Activated naive CD8-positive, alpha-beta T cell treated with anti-CD3 and anti-CD28 coated beads, Interleukin-2, amount 50 U/mL, for 24 hours (primary cell): ENCODE measurements at places on chromosomes 2 and 18.

DNA sequence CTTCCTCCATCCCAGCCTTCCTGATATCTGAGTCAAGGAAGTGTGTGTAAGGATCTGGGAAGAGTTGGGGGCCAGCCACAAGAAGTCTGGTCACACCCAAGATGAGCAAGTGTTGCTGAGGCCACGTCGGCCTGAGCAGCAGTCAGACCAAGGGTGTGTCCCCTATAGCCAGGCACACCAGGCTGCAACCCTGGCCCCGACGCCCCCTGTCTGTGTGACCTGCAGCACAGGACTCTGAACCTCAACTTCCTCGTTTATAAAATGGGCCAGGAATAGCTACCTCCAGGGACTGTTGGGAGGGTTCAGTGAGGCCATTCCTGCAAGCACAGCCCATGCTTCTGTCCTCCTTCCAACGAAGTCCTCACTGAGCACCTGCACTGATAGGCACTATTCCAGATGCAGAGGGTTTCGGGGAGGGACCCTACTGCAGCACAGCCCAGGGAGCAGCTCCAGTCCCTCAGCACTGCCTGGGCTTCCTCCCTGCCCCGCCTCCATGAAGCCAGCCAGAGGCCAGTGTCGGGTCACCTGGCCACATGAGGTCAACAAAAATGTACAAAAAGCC lies 13.3 kb downstream of the LIMS2 start:
- DNase-seq: no peak

DNA sequence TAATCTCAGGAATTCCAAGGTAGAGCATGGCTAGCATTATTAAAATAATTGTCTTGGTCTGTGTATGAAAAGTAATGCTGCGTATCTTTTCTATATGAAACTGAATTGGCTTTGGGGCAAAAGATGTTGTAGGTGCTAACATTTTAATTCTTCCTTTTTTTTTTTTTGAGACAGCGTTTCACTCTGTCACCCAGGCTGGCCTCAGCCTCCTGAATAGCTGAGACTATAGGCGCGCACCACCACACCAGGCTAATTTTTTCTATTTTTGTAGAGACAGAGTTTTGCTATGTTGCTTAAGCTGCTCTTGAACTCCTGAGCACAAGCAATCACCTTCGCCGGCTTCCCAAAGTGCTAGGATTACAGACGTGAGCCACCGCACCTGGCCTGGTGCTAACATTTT lies 172.6 kb upstream of the STON1 start:
- DNase-seq: no peak

- DNase-seq: no peak
These were observed 274.1 kb downstream of the AFF3 start for GRCh38 chr2:99868260-99868659.

DNA sequence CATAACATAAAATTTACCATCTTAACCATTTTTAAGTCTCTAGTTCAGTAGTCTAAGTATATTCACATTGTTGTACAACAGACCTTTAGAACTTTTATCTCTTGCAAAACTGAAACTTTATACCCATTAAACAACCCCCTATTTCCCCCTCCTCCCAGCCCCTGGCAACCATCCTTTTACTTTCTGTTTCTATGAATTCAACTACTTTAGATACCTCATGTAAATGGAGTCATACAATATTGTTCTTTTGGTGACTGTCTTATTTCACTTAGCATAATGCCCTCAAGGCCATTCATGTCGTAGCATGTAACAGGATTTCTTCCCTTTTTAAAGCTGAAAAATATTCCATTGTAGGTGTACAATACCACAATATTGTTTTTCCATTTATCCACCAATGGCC lies 129.8 kb downstream of the PDE11A start:
- no peak for DNase-seq

DNA sequence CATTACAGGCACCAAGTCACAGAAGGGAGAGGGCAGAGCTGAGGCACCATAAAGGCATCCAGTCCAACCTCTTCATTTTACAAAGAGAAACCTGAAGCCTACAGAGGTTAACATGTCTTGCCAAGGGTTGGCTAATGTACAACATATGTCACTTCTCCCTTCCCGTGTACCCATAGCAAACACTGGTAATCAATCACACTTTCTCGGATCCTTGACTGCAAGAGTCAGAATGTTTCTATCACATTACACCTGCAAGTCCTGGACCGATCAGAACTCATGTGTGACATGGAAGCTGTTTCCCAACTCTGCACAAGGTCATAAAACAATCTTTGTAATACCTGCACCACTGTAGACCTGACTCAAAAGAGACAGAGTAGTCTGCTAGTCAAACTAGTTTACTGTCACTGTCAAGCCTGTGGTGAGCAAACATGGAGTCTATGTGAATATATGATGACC lies 6.0 kb downstream of the ANKRD44 start:
- DNase-seq: no peak

DNA sequence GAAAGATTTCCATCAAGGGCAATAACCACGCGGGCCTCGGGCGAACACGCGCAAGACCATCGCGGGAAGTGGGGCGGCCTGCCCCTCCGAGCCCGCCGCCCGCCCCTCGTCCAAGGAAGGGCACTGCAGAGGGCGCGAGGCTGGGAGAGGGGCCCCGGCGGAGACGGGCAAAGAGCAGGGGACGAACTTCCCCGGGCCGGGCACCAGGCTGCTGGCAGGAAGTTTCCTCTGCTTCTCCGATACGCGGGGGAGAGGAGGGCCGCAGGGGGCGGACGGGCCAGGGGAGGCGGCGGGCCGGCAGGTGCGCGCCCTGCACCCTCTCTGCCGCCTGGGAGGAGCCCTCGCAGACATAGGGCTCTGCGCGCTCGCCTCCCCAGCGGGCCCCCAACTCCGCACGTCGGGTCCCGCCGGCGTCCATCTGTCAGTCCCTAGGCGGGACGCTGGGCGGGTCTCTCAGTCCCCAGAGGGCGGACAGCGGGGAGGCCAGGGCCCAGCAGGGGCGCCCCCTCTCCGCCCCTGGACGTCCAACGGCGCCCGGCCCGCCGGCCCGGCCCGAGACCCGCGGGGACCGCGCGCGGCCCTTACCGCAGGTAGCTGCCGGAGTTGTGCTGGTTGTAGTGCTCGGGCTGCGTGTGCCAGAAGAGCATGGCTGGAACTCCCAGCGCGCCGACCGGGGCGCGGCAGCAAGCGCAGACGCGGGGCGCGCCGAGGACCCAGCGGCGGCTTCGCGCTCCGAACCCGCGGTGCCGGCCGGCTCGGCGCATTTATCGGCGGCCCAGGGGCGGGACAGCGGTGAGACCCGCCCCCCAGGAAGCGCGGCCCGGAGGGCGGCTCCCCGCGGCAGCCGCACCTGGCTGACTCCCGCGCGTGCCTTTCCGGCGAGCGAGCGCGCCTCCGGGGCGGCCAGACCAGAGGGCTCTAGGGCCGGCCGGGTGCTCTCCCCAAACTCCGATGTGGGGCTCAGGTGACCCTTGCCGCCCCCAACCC lies at the start of gene TFCP2L1:
TFCP2L1 (minus strand) TSS at position 740 of the 987 bp plus-strand sequence; CDS start at position 647, 93 bp downstream.
- DNase-seq: peak; percentile 19

DNA sequence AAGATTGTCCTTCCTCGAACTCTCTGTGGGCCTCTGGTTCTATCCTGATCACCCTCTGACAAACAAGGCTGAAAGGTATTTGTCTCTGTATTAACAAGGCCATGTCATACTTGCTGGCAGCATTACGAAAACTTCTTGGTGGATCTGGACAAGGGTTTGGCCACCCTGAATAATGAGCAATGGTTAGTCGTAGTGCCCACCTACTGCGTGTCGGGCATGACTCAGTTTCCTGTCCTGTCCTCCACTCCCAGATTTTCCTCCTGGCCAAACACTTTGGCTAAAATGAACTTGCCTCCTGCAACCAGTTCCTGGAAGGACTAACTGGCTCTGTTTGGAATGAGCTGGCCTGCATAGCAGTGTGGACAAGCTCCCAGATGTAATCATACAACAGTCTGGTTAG lies 198.5 kb upstream of the SMIM21 start:
- DNase-seq: no peak

DNA sequence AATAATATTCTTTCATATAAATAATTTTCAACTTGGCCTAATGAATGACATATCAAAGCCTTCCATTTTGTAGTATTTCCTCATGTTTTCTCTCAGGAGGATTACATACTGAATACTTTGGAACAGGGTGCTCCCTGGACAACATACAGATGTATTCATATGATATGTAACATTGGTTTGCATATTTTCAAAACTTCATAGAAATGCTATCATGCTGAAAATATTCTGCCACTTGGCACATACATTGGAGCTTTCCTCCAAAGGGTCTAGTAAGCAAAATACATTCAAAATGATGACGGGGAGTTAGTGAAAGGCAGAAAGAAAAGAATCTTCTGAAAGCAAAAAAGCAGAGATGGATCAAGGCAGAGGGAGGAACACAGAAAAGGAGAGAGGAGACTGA lies 38.1 kb upstream of the RTN4 start:
- no peak for DNase-seq

GRCh38 chr2:28152585-28153280 lies 239.9 kb upstream of the FOSL2 start:
- no peak for DNase-seq

GRCh38 chr2:132632000-132632649 lies 37.9 kb downstream of the LYPD1 start:
- DNase-seq: no peak

- DNase-seq: no peak
These were observed 70.2 kb upstream of the TEX51 start for GRCh38 chr2:126828491-126828890.

GRCh38 chr2:220167956-220168355 lies 540.5 kb downstream of the SLC4A3 start:
- no peak for DNase-seq

DNA sequence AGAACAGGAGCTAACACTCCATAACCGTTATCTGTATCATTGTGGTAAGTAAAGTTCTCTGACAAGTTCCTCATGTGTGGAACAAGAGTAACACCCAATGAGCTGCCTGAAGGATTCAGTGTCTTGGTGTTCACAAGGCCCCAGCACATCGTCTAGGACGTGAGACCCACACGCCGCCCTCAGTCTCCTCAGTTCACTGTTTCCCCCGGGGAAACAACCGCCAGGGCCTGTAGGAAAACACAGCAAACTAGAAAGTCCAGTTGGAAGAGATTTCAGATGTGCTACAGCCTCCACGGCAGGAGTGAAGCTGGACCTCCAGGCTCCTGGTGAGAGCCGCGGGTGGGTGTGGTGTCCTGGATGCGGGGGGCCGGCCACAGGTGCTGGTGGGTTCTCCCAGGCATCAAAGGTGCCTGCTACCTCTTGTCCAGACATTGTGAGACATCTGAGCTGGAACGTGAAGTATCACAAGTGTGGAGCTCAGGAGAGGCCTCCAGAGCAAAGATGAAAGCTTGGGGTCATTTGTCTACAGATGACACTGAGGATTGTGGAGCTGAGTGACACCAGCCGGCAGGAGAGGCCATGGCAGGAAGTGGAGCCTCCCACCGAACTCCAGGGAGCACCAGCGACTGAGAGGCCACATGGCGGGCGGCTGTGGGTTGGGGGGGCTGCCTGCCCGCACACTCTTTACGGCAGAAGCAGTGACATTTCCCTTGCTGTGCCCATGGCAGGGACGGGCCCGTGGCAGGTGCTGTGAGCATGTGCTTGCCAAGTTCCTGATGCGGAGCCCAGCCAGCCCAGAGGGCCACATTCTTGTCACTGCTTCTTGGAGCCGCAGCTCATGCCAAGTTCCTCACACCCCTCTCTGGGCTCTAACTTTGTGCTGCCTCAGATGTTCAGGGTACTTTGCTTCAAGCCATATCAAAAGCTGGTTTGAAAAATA lies 131.2 kb downstream of the TMEM18 start:
- no peak for DNase-seq

GRCh38 chr2:238475034-238475433 lies 48.3 kb downstream of the ASB1 start:
- DNase-seq: no peak
